ENCODE measurements at places on chromosomes 16 and 17.

DNA sequence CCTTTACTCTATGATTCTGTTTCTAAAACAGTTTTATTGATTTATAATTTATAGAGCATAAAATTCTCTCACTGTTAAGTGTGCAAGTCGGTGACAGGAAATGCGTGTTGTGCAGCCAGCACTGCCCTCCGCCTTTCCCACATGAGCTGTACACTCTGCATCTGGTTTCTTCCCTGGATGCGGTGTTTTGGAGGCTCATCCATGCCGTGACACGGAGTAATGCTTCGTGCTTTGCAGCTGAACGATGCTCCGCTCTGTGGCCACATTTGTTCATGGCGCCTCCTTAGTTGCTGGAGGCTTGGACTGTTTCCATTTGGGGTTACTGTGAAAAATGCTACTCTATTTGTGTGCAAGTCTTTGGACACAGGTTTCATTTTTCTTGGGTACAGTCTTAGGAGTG is 7.2 kb upstream of the IGFALS start:
- no peak for DNase-seq

- no peak for DNase-seq
Measured at GRCh38 chr16:17270111-17270510, 200.6 kb downstream of the XYLT1 start.

- no peak for DNase-seq
Measured at GRCh38 chr16:78060809-78061208, 38.5 kb downstream of the CLEC3A start.

- no peak for DNase-seq
Measured at GRCh38 chr17:11823862-11824261, 173.4 kb downstream of the ZNF18 start.

DNA sequence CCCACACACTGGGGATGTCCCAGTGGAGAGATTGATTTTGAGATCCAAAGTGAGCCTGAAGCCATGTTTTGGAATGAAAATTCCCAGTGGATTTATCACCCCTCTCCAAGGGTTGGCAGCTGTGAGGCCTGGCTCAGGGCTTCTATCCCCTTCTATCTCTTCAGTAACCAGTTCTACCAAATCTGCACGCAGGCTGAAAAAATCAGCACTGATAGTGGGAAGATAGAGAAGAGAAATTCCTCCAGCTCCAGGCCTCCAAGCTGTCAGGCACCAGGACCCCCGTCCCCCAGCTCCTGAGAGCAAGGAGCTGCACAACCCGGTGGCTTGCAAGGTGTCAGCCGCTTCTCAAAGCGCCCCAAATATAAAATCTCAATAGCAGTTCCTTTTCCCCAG is 1.0 kb downstream of the FLOT2 start:
- no peak for DNase-seq

DNA sequence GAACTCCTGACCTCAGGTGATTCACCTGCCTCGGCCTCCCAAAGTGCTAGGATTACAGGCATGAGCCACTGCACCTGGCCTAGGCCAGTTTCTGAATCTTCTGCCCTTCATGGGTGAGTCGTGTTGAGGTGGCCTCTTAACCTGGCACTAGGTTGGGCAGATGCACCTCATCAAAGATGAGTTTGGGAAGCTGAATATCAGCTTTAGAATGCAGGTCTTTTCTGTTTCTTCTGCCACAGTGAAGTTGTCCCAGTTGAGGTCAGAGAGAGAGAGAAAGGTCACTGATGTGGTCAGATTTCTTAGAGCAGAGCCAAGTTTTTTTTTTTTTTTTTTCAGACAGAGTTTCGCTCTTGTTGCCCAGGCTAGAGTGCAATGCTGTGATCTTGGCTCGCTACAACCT is 111.3 kb upstream of the WSCD1 start:
- no peak for DNase-seq

GRCh38 chr16:79463841-79464240 is 136.7 kb downstream of the MAF start:
- DNase-seq = no peak

DNA sequence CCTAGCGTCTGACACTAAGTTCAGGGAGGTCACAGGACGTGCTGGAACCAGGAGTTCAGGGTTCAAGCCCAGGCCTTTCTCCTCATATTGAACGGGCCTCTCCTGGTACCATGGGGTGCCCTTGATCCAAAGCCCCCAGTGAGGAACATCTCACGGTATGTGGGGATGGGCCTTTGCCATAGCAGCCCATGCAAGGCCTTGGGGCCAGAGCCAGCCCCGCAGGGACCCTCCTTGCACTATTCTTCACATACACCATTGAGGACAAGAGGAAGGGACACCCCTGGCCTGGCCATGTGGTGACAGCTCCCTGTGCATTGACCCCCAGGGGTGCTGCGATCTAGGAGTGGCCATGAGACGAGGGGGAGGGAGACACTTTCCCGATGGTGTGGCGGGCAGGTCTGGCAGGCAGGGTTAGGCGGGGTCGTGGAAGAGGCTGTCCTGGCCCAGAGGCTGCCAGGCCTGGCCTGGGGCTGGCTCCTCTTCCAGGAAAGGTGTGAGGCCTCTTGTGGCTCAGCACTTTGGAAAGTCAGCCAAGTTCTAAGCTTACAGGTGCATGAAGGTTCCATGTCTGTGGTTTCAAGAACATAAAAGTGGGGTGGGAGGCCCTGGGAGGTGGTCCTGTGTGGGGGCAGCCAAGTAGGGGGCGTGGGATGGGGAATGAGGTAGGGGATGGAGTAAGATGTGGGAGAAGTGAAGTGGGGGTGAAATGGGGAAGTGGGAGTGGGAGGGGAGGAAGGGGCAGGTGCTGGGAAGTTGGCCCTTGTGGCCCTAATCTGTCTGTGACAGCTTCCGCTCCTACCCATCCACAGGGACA is 88.7 kb upstream of the CBX4 start:
- no peak for DNase-seq

- no peak for DNase-seq
Measured at GRCh38 chr17:17415006-17415405, 61.8 kb upstream of the MED9 start.

DNA sequence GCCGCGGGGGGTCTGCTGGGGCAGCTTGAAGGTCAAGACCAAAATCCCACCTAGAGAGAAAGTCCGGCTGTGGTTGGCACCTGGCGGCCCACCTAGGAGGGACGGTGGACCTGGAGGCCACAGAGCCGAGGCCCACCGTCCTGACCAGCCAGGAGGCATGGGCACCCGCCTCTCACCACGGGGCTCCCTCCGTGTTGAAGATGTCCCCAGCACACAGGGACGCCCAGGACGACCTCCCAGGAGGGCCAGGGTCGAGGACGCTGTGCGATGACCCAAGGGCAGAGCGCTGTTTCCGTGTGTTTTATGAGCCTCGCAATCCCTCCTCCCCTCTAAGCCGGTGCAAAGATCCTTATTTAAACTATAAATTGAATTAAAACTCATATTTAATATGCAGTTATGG is 131.2 kb downstream of the C16orf95 start:
- DNase-seq = no peak

DNA sequence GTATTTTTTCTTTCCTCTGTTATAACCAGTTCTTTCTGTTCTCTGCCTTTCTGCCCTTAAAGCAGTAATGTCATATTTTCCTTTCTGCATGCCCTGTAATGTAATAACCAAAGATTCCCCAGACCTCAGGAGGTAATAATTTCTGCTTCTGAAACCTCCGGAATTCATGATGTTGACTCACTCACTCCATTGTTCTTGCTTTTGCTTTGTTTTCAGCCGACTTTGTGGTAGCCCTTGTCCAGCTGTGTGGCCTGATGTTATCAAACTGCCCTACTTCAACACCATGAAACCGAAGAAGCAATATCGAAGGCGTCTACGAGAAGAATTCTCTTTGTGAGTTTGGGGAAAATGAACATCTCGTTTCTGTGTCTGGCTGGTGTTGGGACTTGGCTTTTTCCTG is 55.9 kb downstream of the CDK12 start:
- DNase-seq = no peak

- DNase-seq = no peak
Measured at GRCh38 chr17:63961355-63962212, 11.1 kb downstream of the SCN4A start.

DNA sequence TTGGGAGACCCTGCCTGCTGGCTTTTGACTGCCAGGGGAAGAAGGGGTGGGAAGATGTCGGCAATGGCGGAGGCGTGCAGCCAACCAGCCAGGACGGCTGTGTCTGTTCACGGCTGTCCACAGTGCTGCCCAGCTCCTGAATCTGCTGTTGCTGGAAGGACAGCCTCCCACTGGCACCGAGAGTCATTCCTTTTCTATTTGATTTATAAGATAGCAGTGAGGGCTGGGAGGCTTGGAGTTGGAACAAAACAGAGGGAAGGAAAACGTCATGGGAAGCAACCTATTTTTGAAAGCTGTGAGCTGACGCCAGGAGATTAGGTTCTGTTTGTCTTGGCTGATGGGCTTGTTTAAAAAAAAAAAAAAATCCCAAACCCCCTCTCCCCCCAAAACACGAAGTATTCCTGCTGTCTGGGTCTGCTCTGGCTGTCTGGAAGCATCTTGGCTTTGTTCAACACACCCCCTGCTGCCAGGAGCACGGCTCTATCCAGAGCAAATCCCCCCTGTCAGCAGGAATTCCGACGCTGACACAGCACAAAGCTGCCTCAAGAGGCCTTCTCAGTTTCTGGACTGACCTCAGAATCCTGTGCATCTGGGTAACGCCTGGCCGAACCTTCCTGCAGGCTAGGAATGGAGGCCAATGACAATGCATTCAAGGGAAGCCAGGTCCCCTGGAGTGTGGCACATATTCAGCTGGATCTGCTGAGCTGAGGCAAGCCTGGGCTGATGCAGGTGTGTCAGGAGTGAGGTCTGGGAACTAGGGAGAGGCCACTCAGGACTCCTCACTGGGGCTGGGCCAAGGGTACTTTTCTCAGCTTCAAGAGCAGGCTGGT is 41.0 kb upstream of the SREBF1 start:
- DNase-seq = no peak

DNA sequence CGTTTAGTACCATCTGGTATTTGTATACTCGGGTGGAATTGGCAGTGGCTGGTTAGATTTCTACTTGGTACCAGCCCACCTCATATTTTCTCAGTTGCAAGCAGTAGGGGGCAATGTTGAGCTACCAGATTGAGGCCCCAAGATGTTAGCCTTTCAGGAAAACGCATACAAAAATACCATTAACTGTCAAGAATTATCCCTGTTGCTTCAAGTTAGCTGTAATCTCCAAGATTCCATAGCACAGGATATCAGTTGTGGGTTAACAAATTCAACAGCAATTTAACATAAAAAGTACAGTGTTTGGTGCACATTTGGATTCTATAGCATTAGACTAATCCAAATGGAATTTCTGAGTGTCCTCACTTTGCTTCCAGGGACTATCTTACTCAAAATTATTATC is 188.2 kb downstream of the FTO start:
- no peak for DNase-seq

- DNase-seq = no peak
Measured at GRCh38 chr16:31440516-31441184, 1.9 kb downstream of the ZNF843 start.

- no peak for DNase-seq
Measured at GRCh38 chr16:66859397-66860068, 15.3 kb downstream of the CA7 start.

DNA sequence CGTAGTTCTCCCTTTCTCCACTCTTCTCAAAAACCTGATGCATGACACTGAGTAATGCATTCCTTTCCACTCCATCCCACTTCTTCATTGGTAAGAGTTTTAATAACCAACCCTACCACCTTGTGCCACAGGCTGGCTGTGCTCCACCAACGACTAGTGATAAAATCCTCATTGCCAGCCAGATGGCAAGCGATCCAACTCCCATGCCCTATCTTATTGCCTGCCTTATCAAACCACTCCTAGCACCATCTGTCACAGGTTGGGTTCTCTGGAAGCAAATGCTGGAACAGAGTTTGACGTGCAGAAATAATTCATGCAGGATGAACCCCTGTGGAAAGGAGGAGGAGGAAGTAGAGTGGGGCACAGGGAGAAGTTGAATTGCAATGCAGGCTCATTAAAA is 99.5 kb downstream of the CHD9NB start:
- no peak for DNase-seq

GRCh38 chr16:19382084-19382801 is 35.4 kb upstream of the TMC5 start:
- no peak for DNase-seq

- DNase-seq = no peak
Measured at GRCh38 chr17:77319211-77320043, 178.7 kb downstream of the SEC14L1 start.

DNA sequence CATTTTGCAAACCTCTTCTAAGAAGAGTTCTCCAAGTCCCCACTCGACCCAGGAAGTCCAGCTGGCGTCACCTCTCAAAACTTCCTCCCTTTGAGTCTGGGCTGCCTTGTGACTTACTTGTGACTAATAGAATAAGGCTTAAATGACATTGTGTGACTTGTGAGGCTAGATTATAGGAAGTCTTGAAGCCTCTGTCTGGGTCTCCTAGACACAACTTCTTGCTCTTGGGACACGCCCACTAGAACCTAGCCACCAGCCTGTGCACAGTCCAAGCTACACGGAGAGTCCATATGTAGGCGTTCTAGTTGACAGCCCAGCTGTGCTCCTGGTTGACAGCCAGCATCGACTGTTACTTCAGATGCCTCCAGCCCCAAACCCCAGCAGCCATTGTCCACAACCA is 66.7 kb upstream of the TANC2 start:
- no peak for DNase-seq

- no peak for DNase-seq
Measured at GRCh38 chr16:64700628-64701027, 421.2 kb downstream of the CDH11 start.

DNA sequence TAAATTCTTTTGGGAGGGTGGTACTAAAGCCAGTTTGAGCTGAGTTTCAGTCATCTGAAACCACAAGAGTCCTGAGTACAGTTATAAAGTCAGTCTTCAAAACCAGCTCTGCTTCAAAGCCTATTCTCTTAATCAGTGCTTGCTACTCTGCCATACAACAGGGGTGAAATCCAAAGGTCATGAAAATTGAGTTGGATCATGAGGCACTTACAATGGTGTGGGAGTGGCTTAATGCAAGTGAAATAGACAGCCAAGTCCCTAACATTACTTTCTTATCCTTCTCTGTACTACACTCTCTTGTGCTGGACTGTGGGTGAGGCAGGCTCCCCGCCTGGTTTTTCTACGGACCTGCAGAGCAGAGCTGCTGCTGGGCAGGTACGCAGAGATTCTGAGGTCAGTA is 12.4 kb downstream of the CBLN1 start:
- DNase-seq = no peak

DNA sequence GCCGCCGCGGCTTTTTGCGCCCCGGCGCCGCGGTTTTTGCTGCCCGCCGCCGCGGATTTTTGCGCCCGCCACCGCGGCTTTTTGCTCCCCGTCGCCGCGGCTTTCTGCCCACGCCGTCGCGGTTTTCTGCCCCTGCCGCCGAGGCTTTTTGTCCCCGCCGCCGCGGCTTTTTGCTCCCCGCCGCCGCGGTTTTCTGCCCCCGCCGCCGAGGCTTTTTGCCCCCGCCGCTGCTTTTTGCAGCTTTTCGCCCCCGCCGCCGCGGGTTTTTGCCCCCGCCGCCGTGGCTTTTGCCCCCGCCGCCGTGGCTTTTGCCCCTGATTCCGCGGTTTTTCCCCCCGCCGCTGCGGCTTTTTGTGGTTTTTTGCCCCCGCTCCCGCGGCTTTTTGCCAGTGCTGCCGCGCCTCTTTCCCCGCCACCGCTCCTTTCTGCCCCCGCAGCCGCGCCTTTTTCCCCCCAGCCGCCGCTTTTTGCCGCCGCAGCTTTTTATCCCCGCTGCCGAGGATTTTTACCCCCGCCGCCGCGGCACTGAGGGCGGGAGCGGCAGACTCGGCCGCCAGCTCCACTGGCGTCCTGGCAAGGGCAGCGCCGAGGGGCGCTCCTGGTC is 518.6 kb upstream of the WSB1 start:
- DNase-seq = no peak
